ENCODE measurements at places on chromosomes 5 and 9.

DNA sequence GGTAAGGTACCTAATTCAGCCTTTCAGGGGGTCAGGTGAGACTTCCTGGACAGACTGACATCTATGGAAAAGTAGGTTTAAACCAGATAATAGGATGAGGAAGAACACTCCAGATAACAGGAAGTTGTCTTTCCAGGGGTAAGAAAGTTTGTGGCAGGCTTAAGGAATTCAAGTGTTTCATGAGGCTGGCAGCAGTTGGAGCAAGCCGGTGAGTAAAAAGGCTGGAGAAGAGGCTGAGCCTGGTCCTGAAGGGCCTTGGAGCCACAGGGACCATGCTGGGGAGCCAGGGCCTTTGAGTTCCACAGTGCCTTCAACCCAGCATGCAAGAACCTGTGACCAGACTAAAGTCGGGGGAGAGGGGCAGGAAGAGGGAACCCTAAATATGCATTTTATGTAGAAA, 353.4 kb downstream of the SPOCK1 start:
- no peak for DNase-seq

DNA sequence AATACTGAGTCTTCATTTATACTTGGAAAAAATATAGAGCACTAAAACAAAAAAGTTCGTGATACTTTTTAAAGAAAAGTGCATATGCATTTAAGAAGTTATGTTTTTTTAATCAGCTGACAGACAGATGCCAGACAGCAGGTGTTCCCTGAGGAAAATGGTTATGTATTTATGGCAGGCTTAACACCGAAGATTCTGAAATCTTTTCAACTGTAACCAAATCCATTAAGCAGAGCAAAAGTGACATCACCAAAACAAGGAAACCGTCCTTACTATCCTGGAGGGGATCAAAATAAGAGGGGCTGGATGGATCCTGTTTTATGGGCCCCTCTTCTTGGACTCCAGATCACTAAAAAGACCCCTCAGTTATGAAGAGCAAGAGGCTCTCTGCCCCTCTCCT, 404.9 kb upstream of the ADAMTS16 start:
- DNase-seq = no peak

- no peak for DNase-seq
These were observed 15.1 kb upstream of the TNFAIP8 start for GRCh38 chr5:119340597-119341218.

- no peak for DNase-seq
These were observed 7.5 kb downstream of the NMUR2 start for GRCh38 chr5:152397581-152397980.

DNA sequence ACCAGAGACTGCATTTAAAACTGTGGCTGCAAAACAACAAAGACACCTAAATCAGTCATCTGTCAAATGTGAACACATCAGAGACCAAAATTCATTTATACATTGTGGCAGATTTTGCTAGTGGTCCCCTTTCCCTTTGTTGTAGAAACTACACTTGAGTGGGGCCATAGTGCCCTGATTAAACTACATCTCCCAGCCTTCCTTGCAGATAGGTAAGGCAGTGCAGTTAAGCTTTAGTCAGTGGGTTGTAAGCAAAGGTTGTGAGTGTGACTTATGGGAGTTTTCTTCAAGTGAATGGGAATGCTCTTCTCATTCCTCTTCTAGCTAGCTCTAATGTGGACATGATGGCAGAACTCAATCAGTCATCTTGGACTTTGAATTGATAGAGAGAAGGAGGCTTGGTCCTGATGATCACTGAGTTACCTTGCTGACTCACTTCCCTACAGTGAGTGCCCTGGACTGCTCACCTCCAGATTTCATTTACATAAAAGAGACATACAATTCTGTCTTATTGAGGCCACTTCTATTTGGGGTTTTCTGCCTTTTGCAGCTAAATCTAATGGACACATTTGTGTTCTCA, 35.2 kb upstream of the SPARC start:
- no peak for DNase-seq

DNA sequence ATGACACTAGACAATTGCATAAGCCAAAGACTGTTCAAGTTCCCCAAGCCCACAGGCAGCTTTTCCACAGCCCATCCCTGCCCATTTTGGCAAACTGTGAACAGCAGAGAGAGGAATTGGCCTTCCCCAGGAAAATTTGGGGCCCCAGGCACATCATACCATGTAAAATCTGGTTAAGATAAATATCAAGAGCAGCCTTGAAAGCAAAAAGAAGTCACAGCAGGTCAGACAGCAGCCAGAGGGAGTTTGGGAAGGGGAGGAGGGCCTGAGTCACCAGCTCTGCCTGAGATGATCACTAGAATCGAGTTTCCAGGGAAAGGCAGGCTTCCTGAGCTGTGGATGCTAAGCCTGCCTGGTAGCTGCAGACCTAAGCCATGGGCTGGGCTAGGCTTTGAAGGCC, 179.2 kb downstream of the RFK start:
- no peak for DNase-seq

DNA sequence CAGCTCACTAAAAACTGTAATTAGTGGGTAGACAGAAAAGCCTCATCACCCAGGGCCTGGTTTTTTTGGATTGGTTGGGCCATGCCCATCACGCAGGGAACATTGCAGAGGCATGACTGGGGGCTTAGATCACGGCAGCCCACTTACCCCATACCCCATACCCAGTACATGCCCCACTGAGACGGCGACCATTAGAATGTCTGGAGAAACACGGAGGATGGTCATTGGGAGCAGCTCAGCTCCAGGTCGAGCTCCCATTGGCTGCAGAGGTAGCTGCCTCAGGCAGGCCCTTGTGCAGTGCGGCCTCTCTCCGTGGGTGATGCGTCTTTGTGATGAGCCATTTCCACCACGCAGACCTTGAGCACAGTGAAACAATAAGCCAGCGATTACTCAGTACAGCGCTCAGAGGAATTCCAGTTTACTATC, 204.0 kb downstream of the GADD45G start:
- DNase-seq = no peak

DNA sequence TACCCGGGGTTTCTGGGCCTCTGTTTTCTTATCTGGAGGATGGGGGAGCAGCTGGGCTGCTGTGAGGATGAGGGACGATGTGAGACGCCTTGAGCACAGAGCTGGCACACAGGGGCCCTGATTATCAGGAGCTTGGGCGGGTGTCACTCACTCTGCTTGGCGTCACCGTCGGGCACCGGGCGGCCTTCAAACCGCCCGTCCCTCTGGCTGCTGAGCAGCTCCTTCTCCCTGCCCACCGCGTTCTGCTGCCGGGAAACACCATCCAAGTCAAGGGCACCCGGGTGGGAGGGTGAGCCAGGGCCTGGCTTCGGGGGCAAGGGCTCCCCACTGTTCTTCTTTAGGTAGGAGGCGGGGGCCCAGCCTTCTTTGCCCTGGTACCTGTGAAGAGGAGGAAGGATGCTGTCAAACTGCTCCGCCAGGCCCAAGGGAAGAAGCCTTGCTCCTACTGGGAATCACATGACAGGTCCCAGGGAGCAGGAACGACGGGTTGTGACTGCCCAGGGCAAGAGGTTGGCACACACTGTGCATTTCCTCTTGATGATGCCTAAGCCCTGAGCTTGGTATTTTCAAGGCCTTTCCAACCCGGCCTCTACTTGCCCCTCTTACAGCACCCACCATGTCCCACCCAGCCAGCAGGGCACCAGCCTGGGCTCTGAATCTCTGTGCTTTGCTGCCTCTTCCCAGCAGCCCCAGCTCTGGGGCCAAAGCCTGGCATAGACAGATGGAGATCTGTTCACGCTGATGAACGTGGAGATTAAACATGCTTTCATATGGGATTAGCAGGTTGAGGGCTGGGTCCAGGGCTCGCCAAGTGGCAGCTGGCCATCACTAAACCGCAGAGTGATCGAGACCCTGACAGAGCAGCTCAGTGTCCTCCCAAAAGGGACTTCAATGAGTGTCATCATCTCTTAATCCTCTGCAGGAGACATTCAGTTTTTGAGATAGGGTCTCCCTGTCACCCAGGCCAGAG, 66.9 kb upstream of the UBTD2 start:
- DNase-seq = no peak

DNA sequence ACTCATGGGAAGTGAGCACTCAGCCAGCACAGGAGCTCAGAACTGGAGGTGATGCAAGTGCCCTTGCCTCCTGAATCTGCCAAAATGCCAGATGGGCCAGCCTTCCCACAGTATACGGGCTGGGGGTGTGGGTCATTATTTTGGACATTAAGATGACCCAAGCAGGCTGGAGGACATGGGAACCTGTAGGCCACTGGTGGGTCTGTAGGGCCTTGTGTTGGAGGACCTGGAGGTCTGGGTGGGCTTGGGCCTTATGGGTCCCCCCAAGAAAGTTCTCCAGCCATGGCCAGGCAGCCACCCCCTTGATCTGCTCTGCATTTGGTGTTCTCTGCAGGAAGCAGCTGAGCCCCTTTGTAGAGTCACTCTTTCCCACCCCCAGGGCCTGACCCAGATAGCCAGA, 71.0 kb upstream of the ANGPTL2 start:
- no peak for DNase-seq

- DNase-seq = no peak
These were observed 326.8 kb upstream of the SGCD start for GRCh38 chr5:156000115-156000514.

GRCh38 chr5:38451074-38451725, 105.2 kb downstream of the LIFR start:
- DNase-seq = no peak

DNA sequence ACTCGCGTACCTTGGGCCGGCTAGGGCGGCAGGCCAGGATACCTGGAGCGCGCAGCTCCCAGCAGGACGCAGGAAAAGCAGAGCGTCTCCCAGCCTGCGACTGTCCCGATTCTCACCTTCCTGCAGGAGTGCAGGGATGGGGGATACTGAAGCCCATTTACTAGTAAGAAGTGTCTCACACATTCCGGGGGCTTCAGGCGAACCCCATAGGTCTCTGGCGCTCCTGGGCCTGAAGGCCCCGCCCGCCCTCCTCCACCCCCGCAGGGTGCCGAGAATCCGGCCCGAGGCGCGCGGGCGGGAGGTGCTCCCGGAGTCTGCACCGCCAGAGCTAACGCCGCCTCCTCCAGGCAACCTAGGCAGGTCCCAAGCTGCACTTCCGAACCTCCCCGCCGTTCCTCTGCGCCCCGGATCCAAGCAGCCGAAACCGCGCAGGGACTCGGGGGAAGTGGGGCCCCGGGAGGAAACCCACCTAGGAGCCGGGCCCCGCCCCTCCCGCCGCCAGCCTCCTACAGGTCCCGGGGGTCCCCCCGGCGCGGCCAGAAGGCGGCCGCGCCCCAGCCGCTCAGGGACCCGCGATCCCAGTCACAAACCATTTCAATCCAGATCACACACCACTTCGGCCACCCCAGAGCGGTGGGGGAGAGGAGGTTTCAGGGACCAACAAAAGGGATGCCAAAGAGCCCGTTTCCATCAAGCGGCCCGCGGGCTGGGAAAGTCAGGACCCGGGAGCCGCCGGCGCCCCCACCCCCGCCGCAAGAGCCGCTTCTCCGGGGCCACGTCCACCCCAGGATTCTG, 1.2 kb downstream of the ROR2 start:
- DNase-seq = peak; percentile 58

DNA sequence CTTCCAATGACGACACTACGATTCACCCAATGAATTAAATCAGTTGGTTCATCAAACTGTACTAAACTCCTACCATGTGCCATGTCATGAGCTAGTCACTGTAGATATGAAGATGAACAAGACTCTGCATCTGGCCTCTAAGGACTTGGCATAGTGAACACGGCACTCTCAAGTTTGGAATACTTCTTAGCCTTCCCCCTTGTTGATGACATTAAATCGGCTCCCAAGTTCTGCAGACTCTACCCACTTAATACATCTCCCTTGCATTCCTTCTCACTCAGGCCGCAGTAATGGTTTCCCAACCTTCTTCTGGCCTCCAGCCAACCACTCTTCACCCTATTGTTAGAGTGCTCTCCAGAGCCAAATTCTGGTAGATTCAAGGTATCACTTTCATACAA, 184.7 kb downstream of the MAPKAP1 start:
- no peak for DNase-seq

Measured in NCI-H345 (cell line).